K562 (cell line): ENCODE measurements at places on chromosomes 12 and 14.

GRCh38 chr12:128286970-128287369, 20.0 kb downstream of the TMEM132C start:
- DNase-seq, result no peak

DNA sequence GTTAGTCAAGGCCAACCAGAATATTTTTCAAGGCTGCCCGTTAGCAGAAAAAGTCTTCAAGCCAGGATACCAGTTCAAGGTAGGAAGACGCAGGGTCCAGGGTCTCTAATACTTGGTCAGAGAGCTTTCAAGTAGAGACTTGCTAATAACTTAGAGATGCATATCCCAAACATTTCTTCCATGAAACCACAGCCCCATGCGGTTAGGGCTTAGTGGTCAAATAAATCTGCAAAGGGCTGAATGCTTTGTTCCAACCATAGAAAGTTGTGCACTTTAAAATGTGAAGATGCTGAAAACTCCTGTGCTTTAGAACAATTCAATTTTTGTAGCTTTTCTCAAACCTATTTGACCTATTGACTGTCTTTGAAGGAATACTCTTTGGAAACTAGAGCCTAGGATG, 208.9 kb downstream of the PIK3C2G start:
- DNase-seq, result no peak

- DNase-seq, result no peak
Observed at GRCh38 chr12:86429824-86430223, 173.6 kb upstream of the MGAT4C start.

- DNase-seq, result no peak
Observed at GRCh38 chr14:61530896-61531295, 164.4 kb upstream of the HIF1A start.

- no peak for DNase-seq
Observed at GRCh38 chr14:103022002-103022684, 35.2 kb downstream of the CDC42BPB start.

GRCh38 chr14:34450542-34450915, 11.5 kb downstream of the SPTSSA start:
- no peak for DNase-seq

- no peak for DNase-seq
Observed at GRCh38 chr12:54415221-54415929, 3.7 kb downstream of the ITGA5 start.
